ENCODE measurements at places on chromosomes 7 and 10.

DNA sequence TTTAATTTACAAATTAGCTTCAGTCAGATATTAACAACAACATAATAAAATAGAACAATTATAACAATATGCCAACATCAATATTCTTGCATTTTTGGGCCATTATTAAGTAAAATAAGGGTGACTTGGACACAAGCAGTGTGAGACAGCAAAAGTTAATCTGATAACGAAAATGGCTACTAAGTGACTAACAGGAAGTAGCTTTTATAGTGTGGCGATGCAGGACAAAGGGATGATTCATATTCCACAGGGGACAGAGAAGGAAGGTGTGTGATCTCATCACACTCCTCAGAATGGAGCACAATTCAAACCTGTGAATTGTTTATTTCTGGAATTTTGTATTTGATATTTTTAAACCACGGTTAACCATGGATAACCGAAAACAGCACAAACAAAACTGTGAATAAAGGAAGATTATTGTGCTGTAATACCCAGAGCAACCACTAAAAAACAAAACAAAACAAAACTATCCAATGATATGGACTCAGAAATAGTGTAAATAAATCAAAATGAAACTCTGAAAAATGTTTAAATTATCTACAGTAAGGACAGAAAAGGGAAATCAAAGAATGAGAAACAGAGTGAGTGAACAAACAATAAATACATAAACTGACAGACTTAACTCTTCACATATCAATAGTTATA is 66.9 kb upstream of the TFEC start:
- DNase-seq = no peak

DNA sequence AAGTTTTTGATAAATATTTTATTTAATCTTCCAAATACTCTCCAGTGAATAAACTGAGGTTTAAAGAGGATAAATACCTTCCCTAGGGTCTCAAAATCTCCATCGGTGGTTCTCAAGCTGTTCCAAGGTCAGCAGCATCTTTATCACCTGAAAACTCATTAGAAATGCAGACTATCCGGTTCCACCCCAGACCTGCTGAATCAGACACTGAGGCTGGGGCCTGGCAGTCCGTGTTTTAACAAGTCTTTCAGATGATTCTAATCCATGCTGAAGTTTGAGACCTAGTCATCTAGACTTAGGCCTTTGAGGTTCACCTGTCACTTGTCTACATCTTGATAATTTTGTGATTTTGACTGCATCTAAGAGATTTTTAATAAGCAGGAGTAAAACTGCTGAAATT is 37.5 kb downstream of the PLEKHA8 start:
- no peak for DNase-seq

GRCh38 chr7:96308253-96308949 is 13.5 kb downstream of the SLC25A13 start:
- no peak for DNase-seq

DNA sequence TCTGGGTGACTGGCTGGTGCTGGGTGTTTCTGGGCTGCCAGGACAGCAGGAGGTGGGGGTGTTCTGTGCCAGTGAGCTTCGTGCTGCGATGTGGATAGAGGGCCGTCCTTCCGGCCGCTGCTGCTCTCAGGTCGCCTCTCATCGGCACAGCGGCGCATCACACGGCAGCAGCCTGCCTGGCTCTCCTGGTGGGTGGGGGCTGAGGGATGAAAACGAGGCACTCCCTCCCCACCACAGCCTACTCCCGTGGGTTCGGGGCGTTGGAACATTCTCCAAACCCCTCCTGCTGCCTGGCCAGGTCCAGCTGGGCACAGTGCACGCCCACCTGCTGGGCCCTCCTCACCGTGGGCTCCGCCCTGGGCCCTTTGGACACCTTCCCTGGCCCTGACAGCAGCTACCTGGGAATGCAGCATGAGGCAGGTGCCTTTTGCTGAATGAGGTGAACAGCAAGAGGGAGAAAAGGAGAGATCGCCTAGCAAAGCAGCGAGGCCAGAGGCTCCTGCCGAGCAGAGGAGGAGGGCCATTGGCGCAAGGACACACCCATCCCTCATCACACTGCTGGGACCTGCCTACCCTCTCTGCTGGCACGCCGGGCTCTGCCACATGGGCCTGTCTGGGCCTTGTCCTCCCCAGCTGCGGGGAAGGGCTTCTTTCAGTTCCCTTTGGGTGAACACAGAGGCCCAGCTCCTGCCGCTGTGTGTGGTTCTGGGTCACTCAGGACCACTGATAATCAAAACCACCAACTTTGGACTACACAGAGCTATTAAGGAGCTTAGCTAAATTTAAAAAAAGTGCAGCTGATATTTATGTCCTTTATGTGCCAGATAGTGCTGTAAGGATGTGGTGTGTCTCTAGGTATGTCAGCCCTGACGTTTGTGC is 33.4 kb downstream of the INPP5A start:
- no peak for DNase-seq

GRCh38 chr10:82161264-82161663 is 286.3 kb downstream of the NRG3 start:
- DNase-seq = no peak

GRCh38 chr10:4820804-4821401 is 5.1 kb upstream of the AKR1E2 start:
- no peak for DNase-seq

DNA sequence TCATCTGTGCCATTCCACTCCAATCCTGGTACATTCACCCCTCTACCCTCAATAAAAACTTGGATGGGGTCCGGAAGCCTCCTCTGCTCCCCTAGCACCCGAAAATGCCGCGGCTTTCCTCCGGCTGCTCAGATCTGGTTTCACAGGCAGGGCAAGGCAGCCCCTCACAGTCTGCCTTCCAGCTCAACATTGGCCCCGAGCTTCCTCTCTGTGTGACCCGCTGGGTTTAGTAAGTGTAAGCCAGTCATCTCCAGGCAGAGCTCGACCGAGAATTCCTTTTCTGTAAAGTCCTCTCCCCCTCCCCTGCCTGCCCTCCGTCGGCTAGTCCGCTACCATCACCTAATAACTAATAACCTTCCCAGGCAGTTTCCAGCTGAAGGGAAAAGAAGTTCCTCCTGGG is 3.4 kb downstream of the INHBA start:
- peak; percentile 65 for DNase-seq

DNA sequence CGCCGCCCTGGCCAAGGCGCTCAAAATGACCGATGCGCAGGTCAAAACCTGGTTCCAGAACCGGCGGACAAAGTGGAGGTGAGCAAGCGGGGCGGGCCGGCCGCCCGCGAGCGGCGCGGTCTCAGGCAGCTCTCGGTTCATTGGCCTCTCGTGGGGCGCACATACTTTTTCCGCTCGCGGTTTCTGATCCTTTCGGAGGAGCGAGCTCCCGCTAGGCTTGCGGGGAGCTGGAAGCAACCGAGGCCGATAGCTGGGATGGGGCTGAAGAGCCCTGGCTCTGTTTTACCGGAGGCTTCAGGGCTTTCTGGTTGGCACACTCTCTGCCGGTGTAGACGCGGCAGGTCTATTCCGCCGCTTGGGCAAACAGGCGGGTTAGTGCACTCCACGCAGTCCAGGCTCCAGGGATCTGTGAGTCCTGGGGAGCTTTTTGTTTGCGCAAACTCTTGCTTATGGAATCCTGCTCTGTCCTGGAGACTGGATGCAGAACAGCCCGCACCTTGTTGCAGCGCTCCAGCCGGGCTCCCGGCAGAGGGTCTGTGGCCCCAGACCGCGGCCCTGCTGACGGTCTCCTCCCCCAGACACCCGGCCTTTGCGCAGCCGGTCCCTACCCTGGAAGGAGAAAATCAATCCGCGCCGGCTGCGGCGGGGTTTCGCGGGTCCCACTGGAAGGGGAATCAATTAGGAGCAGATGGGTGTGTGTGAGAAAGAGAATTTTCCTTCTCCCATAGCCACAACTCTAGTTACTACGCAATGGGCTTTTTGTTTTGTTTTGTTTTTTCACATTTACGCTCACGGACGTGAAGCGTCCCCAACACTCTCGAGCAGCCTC is 3.4 kb downstream of the TLX1 start:
- DNase-seq = no peak

DNA sequence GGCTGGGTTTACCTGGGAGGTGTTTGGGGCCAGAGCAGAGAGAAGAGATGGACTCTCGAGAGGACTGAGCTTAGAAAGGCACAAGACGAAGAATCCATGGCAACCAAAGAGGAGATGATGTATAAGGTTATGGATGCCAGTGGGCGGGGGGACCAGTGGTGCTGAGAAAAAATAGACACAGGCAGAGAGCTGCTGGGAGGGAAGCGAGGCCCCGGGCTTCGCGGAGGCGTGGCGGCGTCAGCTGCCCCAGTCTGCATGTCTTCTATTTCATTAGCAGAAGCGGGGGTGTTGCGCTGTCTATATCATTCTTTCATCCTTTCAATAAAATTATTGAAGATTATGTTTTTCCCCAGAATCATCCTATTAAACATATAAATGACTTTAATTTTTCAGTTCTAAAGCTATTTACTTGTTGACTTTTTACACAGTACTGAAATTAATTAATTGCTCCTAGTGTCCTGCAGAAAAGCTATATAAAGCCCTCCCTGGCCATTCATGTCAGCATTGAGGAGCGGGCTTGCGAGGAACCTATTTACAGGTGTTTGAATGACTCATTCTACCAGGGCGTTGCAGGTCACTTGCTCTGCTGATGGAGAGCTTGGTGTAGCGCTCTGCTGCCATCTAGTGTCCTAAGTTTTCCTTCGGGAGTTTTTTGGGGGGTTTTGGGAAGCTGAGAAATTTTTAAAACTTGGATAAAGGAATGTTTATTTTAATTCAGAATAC is 42.9 kb upstream of the BHLHA15 start:
- peak; percentile 68 for DNase-seq

- DNase-seq = no peak
Observed at GRCh38 chr10:109698882-109699664, 224.2 kb downstream of the XPNPEP1 start.

DNA sequence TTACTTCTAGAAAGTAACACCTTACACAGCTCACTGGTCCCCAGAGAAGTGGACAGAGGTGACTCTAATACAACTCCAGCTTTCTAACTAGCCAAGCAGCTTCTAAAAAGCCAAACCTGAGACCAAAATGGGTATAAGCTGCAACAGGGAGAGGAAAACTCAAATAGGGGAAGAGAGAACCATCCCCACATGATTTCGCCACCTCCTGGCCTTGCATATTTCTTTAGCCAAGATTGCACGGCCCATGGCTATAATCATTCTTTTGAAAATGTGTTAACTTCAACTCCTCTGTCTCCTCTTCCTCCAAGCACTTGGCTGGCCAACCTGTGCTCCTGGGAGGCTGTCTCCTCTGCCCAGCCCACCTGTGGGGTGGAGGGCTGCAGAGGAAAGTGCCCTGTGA is 28.7 kb downstream of the NUP42 start:
- no peak for DNase-seq

- no peak for DNase-seq
Observed at GRCh38 chr10:86699541-86699940, 31.2 kb downstream of the LDB3 start.

DNA sequence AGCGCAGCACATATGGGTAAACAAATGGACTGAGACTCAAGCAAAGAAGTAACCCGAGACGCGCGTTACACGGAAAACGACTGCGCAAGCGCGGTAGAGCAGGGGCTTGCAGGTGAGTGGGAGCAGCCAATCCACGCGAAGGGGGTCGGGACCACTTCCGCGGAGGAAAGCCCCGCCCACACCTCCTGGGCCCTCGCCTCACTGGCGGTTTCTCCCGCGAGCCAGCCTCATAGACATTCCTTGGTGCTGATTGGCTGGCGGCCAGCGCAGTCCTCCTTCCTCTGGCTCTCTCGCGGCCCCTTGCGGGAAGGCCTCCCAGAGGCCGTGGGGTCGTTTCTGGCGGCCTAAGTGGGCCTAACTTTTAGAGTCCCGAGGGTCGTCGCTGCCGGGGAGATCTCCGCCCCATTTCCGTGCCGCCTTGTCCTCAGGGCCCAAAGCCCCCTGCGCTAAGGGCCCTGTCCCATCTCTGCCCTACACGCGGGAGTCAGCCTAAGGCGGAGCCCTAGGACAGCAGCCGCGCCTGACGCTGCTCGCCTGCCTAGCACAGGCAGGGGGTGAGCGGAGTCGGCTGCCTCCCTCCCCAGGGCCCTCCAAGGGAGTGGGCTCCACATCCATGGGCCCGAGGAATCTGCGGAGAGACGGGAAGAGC is 9.1 kb upstream of the FXYD4 start:
- DNase-seq = peak; percentile 93

GRCh38 chr7:81637534-81637933 is 132.3 kb downstream of the HGF start:
- no peak for DNase-seq

DNA sequence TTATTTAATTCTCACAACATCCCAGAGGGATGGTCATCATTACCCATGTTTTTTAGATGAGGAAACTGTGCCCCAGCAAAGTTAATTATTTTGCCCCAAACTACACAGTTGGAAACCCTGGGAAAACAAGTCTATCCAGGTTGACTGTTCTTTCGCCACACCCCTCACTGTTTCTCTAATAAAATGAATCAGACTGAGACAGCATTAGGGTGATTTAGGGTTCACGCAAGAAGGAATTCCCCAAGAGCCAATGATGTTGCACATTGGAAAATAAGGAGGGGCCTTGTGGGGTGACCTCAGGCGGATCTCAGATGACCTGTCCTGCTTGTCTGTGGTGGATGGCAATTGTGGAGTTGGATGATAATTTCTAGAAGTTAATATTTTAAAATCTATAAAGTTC is 135.7 kb upstream of the TBX20 start:
- DNase-seq = no peak

- no peak for DNase-seq
Observed at GRCh38 chr10:71753091-71753959, 20.0 kb downstream of the VSIR start.

DNA sequence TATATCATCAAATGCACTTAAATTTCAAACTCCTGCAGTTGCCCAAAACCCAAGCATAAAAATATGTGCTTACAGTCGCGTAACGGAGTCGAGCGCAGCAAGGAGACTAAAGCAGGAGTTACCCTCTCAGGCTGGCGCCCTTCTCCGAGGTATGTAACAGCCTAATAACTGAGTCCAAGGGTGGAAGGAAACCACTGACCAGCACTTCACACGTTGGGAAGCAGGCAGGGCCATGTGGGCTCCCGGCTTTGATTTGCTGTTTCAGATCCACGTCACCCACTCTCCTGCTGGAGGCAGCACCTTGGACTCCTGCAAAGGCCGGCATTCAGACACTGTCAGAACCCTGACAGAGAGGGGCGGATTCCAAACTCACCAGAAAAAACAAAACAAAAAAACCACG is 123.8 kb downstream of the DIP2C start:
- DNase-seq = no peak

Data from right forelimb (tissue), 1 donor.